Glomerular endothelial cell (primary cell): ENCODE measurements at places on chromosomes 12 and 14.

DNA sequence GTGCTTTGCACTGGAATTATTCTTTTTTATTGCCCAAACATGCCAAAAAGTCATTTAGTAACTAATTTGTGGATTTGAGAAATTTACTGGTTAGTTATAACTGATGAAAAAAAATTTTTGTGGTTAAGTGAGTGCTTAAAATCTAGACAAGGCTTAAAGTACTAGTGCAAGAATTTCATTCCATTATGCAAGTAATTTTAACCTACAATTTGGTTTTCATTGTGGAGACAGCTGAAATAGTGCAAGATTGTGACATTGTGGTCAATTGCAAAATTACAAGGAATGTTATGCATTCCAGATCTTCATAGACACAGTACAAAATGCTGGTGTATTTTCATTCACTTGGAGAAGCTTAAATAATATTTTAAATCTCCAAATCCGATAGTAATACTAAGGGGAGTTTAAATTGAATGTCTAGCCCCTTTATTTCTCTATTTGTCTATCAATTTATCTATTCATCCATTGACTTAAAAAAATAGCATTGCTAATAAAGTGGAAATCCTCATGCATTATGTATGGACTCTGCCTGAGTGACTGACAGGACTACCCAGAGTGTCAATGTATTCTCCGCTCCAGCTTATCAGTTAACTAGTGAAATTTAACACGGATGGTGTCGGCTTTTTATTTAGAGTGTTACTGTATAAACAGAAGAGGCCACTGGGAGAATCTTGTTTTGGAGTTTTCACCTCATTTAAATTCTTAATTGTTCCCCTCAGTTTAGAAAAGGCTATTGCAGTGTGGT lies 125.9 kb downstream of the ALX1 start:
- no peak for DNase-seq

DNA sequence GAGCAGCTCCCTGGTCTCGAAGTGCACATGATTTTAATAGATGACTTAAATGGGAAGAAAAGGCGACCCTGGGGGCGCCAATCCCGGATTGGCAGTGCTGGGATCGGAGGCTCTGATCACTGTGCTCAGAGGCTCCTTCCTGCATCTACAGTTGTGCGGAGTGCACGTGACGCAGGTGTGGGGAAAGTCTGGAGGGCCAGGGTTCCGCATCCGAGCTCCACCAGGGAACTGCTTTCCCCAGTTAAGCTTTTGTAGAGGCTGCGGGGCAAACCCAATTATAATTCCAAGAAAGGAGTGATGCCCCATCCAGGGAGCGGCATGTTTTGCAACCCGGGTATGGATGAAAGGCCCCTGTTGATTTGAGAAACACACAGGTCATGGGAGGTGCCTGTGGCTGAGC lies 36.5 kb downstream of the ELK3 start:
- no peak for DNase-seq

- no peak for DNase-seq
Measured at GRCh38 chr12:108833355-108833733, 24.0 kb downstream of the SSH1 start.

DNA sequence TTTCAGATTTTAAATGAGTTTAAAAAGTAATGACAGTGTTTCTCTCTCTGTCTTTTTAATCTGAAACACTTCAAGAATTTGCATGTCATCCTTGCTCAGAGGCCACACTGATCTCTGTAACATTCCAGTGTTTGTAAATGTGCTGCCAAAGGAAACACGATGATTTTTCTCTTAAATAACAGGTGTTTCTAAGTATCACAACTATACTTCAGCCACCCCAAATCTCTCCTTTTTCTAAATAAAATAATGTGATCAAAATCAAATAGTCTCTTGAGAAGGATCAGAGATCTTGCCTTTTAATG lies 3.3 kb upstream of the GALC start:
- no peak for DNase-seq

- DNase-seq = peak; percentile 62
Measured at GRCh38 chr12:59041241-59042121, 121.2 kb upstream of the LRIG3 start.

- no peak for DNase-seq
Measured at GRCh38 chr12:3107071-3107583, 29.9 kb downstream of the TSPAN9 start.

GRCh38 chr14:77141214-77142004 lies at the start of gene ZDHHC22:
TSS of gene ZDHHC22 (minus strand) at chr14:77141791. CDS start at chr14:77139738, 2,053 bp downstream.
- DNase-seq = no peak

DNA sequence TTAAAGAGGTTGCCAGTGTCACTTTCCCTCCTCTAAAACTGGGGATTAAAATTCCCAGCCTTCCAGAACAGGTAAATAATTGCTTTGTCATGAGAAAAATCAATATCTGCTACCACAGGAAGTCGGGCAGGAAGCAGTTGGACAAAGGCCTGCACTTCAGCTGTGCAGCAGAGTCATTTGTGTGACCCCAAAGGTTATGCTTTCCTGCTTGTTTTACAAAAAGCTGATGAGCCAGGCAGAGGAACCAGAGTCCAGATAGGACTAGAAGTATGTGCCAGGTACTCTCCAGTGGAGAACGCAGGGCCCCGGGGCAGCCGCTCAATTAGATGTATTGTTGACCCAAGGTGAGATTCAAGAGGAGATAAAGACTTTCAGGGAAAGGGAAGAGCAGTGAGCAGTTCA lies 117.1 kb upstream of the FRMD6 start:
- DNase-seq = peak; percentile 65

DNA sequence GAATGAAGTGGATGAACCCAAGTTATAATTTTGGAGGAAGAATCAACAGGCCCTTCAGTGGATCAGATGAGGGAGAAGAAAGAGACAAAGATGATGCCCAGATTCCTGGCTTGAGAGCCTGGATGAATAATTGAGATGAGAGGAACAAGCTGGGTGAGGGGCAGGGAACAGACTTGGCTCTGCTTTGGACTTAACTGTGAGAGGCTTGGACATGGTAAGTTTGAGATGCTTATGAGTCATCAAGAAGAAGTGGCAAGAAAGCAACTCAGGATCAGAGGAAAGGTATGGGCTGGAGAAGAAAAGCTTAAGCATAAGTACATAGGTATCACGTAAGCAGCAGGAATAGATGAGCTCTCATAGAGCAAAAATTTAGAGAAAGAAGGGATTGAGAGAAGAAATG lies 55.3 kb downstream of the FIGNL2 start:
- no peak for DNase-seq

DNA sequence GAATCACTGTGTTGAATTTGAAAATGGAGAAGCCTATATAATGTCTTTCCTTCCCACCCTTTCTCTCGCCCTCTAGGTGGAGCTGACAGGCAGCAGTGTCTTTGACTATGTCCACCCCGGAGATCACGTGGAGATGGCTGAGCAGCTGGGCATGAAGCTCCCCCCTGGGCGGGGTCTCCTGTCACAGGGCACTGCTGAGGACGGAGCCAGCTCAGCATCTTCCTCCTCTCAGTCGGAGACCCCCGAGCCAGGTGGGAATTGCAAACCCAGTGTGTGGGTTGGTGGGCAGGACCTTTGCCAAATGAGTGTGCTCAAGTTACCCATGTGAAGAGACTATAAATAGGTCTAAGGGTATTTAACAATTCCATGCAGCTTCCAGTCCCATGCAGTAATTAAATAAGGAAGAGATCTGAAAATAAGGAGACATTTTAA lies 274.7 kb downstream of the EGLN3 start:
- no peak for DNase-seq
